Hepatocyte (in vitro differentiated cells): ENCODE measurements at places on chromosomes 12 and 14. TPM values are rescaled to one million over a fixed set of nuclear protein-coding genes. Genes with fewer than 3 reads are reported as not detected.

The NOVA1 gene
- 2.7 and 3.3 TPM in 2 replicates for total RNA-seq

GRCh38 chr12:46351886-46352650, 20.5 kb downstream of the SLC38A2 start:
- H3K4me3 ChIP-seq: no peak overlapping the region
- H3K27me3 ChIP-seq: no peaks in the 10 kb centered on the region
- DNase-seq: no peak
- H3K36me3 ChIP-seq: no peaks in the 10 kb centered on the region
- no peak overlapping the region for H3K27ac ChIP-seq
- H3K4me1 ChIP-seq: no peaks in the 10 kb centered on the region

- no peak overlapping the region for H3K27ac ChIP-seq
- H3K4me3 ChIP-seq: no peak overlapping the region
- no peaks in the 10 kb centered on the region for H3K36me3 ChIP-seq
- DNase-seq: no peak
- H3K4me1 ChIP-seq: no peaks in the 10 kb centered on the region
- no peaks in the 10 kb centered on the region for H3K27me3 ChIP-seq
These were observed 53.5 kb upstream of the LDHB start for GRCh38 chr12:21710958-21711775.

DNA sequence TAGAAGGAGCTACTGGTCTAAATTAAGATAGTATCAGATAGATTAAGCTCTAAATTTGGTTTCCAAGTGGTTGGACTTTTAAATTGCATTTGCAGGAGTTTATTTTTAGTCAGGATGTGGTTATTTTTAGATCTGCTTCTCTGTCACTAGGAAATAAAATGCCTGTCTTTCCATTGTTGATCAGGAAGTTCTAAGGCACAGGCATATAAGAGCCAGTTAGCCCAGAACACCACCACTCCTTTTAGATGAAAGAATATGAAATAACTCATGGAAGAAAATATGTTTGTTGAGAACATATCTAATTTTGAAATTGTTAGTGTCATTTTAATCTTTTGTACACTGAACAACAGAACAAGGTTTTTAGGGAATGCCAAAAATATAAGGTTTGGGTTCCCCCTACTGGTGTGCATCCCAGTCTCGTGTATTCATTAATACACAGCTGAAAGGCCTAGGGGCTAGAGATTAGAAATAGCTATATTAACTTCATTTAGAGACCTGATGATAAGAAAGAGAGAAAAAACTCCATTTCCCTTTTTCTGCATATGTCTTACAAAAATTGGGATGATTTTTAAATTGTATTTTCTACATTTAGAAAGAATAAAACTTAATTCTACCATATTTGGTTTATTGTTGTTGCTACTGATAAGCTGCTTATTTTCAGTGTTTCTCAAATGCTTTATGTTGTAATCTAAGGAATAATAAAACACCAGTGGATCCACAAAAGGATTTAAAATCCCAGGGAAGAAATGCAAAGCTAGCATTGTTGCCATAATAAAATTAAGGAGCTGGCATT, 67.2 kb downstream of the RIC8B start:
- H3K4me3 ChIP-seq: no peak overlapping the region
- peaks cover 3% of the 10 kb centered on the region for H3K36me3 ChIP-seq
- peak; percentile 61 for DNase-seq
- no peaks in the 10 kb centered on the region for H3K27me3 ChIP-seq
